ENCODE measurements at places on chromosomes 3 and 15.

- DNase-seq, result no peak
Measured at GRCh38 chr15:47434596-47434995, 282.7 kb upstream of the SEMA6D start.

- no peak for DNase-seq
Measured at GRCh38 chr3:38164643-38164951, 740 bp upstream of the OXSR1 start.

- no peak for DNase-seq
Measured at GRCh38 chr15:76972389-76973361, 22.3 kb upstream of the PSTPIP1 start.

- DNase-seq, result no peak
Measured at GRCh38 chr3:42224658-42225421, 41.1 kb downstream of the CCK start.

DNA sequence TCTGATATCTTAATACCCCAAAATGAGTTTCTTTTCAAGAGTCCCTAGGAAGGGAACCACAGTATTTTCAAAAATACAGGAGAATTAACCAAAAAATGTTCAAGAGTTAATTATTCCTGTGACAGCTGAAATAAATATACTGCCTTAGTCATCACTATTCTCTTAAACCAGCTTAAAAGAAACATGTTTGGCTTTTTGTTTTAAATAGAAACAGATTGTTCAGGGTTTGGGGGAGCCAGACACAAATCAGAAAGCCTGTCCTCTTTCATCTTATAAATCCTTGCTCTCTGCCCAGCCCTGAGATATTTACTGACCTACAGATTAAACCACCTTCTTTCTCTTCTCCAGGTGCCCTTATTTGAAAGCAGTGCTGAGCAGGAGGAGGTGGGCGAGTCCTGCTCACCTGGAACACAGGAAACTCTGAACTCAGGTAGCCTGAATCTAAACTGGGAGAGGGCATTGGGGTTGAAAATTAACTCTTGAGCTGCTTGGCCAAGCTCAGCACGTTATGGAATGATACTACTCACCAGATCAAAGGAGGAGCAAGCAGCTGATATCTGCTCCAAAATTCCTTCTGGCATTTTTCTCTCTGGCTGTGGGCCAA, 84.1 kb upstream of the SPRED1 start:
- DNase-seq, result no peak

All from CD4-positive, alpha-beta T cell treated with Interleukin-6 for 4 hours (primary cell).